Kidney epithelial cell (primary cell): ENCODE measurements at places on chromosomes 3 and 15. TPM values are rescaled to one million over a fixed set of nuclear protein-coding genes. Genes with fewer than 3 reads are reported as not detected.

CACNA2D2 gene
- total RNA-seq: 0.21 and 0.55 TPM in 2 replicates

PLSCR5 gene
- not detected in 2 replicates for total RNA-seq

APEH gene
- total RNA-seq: 141 and 146 TPM in 2 replicates

MYH15 gene
- total RNA-seq: 0.07 TPM in 1 of 2 replicates, not detected in the other

C2CD4B gene
- total RNA-seq: 0.13 and 1.2 TPM in 2 replicates

NOX5 gene
- total RNA-seq: 0.17 and 0.75 TPM in 2 replicates

IMPG2 gene
- 0.07 and 0.17 TPM in 2 replicates for total RNA-seq

SPATA12 gene
- total RNA-seq: 0.38 and 0.48 TPM in 2 replicates

HDC gene
- not detected in 2 replicates for total RNA-seq

SLC22A14 gene
- 0.58 TPM in 1 of 2 replicates, not detected in the other for total RNA-seq

INAFM2 gene
- 14.9 and 16.8 TPM in 2 replicates for total RNA-seq

BNC1 gene
- 21.3 and 25.4 TPM in 2 replicates for total RNA-seq

MCF2L2 gene
- total RNA-seq: 0.84 and 1.9 TPM in 2 replicates

CCDC80 gene
- total RNA-seq: 4.7 and 4.9 TPM in 2 replicates

MYZAP gene
- 0.21 and 0.27 TPM in 2 replicates for total RNA-seq

MUC13 gene
- not detected in 2 replicates for total RNA-seq

ADAMTS9 gene
- total RNA-seq: 211 and 217 TPM in 2 replicates

KNG1 gene
- total RNA-seq: not detected in 2 replicates

CCR3 gene
- not detected in 2 replicates for total RNA-seq

WDR6 gene
- total RNA-seq: 124 and 135 TPM in 2 replicates

TEX9 gene
- total RNA-seq: 5.2 and 8.8 TPM in 2 replicates

ARRDC4 gene
- total RNA-seq: 4.2 and 4.4 TPM in 2 replicates

PPP2R3A gene
- 14.3 and 15.1 TPM in 2 replicates for total RNA-seq

GOLGA8N gene
- 1.0 and 1.6 TPM in 2 replicates for total RNA-seq

HACL1 gene
- 19.8 and 24.9 TPM in 2 replicates for total RNA-seq

A4GNT gene
- not detected in 2 replicates for total RNA-seq

EPHA6 gene
- not detected in 2 replicates for total RNA-seq

EXD1 gene
- total RNA-seq: 0.17 TPM in 1 of 2 replicates, not detected in the other

NANOGP8 gene
- total RNA-seq: not detected in 2 replicates

ZPLD1 gene
- total RNA-seq: 0.08 and 0.41 TPM in 2 replicates

SNRPN gene
- 201 and 206 TPM in 2 replicates for total RNA-seq

PGBD4 gene
- total RNA-seq: 0.71 and 0.96 TPM in 2 replicates

GHSR gene
- not detected in 2 replicates for total RNA-seq

CHRNA7 gene
- total RNA-seq: 2.7 and 4.8 TPM in 2 replicates

IL17RE gene
- total RNA-seq: 2.8 and 3.6 TPM in 2 replicates

ISL2 gene
- total RNA-seq: 1.8 and 4.8 TPM in 2 replicates

CEMIP gene
- under 0.01 and 0.07 TPM in 2 replicates for total RNA-seq

RARB gene
- 1.8 and 3.6 TPM in 2 replicates for total RNA-seq

CTXND1 gene
- under 0.01 TPM in 1 of 2 replicates, not detected in the other for total RNA-seq

ZNF148 gene
- total RNA-seq: 21.4 and 22.8 TPM in 2 replicates

USP4 gene
- total RNA-seq: 17.4 and 24.1 TPM in 2 replicates
